Neural progenitor cell (in vitro differentiated cells): ENCODE measurements at places on chromosomes 7 and 10. TPM values are rescaled to one million over a fixed set of nuclear protein-coding genes. Genes with fewer than 3 reads are reported as not detected.

GRCh38 chr7:157537056-157537455 is 200.3 kb downstream of the DNAJB6 start:
- DNase-seq = no peak
- peaks cover 19% of the 10 kb centered on the region for H3K27me3 ChIP-seq
- H3K4me3 ChIP-seq = no peak overlapping the region
- no peaks in the 10 kb centered on the region for H3K36me3 ChIP-seq

EPO gene
- total RNA-seq = 0.09 and 0.58 TPM in 2 replicates

KLF14 gene
- not detected in 2 replicates for total RNA-seq

DNA sequence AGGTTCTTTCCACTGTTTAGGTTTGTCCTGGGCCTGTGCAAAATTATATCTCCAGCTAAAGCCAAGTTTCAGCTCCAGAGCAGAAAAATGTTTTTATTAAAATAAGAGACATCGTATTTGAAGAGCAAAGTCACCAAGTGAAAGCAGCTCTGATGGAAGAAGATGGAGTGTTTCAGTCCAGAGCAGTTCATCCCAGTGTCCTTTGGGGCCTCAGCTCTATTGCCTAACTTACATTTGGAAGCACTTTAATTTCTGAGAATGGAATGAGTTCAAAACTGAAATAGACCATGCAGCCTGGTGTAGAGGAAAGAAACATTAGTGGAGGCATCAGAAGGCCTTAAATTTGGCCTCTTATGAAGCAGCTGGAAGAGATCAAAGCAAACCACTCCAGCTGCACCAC is 545.2 kb downstream of the SORCS1 start:
- H3K4me1 ChIP-seq = no peaks in the 10 kb centered on the region
- no peaks in the 10 kb centered on the region for H3K27me3 ChIP-seq
- DNase-seq = no peak
- H3K36me3 ChIP-seq = no peaks in the 10 kb centered on the region

DNA sequence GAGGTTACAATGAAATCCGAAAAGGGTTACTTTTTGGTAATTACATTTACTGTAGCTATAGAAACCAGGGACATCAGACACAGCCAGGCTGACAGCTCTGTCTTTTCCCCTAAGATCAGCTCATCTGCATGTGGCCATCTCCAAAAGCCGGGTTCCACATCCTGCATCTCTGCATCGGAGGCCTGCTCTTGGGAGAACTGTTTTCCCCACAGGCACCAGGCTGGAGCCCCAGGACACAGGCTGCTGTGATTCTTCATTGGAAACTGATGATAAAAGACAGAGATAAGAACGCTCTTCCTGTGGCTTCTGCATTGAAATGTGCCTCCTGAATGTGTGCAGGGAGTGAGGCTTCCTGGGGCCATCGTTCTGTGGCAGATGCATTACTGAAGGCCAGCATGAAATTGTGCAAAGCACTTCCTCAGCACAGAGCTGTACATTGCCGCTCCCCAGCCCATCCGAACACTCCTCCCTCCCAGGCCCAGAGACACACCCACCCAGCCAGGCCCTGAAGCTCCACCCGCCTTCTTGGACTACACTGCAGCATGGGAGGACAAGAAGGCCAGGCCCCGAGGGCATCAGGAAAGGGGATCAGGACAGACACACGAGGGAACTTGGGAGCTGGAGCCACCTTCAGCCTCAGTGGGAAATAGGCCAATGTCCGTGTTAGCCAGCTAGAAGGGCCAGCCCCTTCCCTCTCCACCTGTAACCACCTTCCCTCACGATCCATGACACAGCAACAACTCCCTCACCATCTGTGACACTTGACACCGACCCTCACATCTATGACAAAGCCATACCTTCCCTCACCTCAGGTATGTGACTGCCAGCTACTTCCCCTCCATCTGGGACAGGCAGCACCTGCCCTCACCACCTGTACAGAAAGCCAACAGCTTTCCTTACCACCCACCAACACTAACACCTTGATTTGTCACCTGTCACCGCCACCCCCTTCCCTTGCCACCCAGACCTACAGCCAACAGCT is 113.2 kb downstream of the GRID1 start:
- H3K4me1 ChIP-seq = no peaks in the 10 kb centered on the region
- H3K27ac ChIP-seq = no peak overlapping the region
- no peak for DNase-seq
- no peak overlapping the region for H3K4me3 ChIP-seq
- no peaks in the 10 kb centered on the region for H3K36me3 ChIP-seq

GRCh38 chr7:140016540-140016939 is 46.2 kb downstream of the PARP12 start:
- no peaks in the 10 kb centered on the region for H3K27me3 ChIP-seq
- H3K36me3 ChIP-seq = no peaks in the 10 kb centered on the region
- H3K27ac ChIP-seq = no peak overlapping the region
- no peak overlapping the region for H3K4me3 ChIP-seq

SUGCT gene
- 7.8 and 10.1 TPM in 2 replicates for total RNA-seq

NPC1L1 gene
- 0.09 TPM in 1 of 2 replicates, not detected in the other for total RNA-seq
